CD8-positive, alpha-beta memory T cell (primary cell): ENCODE measurements at places on chromosomes 5 and 9. TPM values are rescaled to one million over a fixed set of nuclear protein-coding genes. Genes with fewer than 3 reads are reported as not detected.
A peak's percentile ranks its signal among the peaks of the same experiment; 100 is the strongest.

DNA sequence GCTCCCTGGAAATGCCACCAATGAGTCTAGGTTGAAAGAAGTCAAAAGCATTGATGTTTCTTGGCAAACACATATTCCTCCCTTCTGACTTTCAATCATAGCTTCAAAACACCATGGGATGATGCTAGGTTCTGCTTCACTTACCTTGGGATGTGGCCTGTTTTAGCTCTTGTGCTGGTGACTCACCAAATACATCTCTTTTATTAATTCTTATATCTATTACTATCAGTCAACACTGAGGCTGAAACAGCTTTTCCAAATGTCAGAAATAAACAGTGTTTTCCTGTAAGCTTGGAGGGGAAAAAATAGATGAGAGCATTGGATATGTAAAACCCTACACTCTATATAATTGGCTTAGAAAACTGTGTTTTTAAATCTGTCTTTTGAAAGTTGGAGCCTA, 245.4 kb upstream of the NREP start:
- H3K27ac ChIP-seq, result no peak overlapping the region
- DNase-seq, result no peak
- no peaks in the 10 kb centered on the region for H3K36me3 ChIP-seq
- H3K4me1 ChIP-seq, result no peaks in the 10 kb centered on the region
- H3K4me3 ChIP-seq, result no peak overlapping the region

GRCh38 chr5:4571248-4571948, 568.7 kb upstream of the ADAMTS16 start:
- no peaks in the 10 kb centered on the region for H3K36me3 ChIP-seq
- H3K4me1 ChIP-seq, result no peaks in the 10 kb centered on the region
- no peak overlapping the region for H3K27ac ChIP-seq
- no peak for DNase-seq

DNA sequence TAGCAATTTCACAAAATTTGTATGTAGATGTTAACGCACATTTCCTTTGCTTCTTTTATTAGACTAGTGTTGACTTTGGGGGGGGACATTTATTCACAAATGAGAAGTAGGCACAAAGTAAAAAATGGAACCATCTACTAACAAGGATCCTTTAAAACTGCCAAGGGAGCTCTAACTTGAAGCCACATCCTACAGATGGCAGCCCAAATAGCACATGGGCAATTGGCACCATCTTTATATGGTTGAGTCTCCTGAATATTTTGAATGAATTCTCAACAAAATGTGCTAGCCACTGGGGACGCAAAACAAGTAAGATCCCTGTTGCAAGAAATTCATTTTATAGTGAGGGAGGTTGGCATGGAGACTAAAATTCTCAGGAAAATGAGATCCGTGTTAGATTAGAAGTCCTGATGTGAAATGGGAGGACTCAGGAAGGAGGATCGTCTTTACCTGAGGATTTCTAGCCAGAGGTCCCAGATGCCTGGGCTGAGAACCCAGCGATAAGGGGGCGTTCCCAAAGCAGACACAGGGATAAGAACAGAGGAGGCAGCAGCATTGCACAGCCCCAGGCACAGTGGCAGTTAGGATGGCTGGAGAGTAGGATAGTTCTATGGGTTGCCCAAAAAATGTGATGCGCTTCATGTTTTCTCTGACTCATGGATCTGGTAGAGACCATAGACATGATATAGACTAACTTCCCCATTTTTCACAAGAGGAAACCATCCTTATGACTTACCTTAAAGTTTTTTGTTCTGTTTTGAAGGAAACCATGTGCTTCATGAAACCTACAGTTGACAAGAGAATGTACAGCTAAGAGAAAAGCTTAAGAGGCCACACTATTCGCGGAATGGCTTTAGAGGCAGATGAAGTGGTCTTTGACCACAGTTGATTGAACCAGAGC, 37.4 kb downstream of the C9orf152 start:
- no peak overlapping the region for H3K4me3 ChIP-seq
- DNase-seq, result no peak
- H3K4me1 ChIP-seq, result no peaks in the 10 kb centered on the region
- no peaks in the 10 kb centered on the region for H3K36me3 ChIP-seq

- no peak overlapping the region for H3K4me3 ChIP-seq
- H3K4me1 ChIP-seq, result no peaks in the 10 kb centered on the region
- H3K27ac ChIP-seq, result no peak overlapping the region
- no peaks in the 10 kb centered on the region for H3K27me3 ChIP-seq
Measured at GRCh38 chr9:37385286-37385685, 37.2 kb upstream of the GRHPR start.

- no peaks in the 10 kb centered on the region for H3K4me1 ChIP-seq
- no peak overlapping the region for H3K27ac ChIP-seq
- H3K36me3 ChIP-seq, result no peaks in the 10 kb centered on the region
Measured at GRCh38 chr5:158470764-158471534, 612.0 kb upstream of the CLINT1 start.

GRCh38 chr5:1067141-1068121, 44.4 kb downstream of the SLC12A7 start:
- no peak for DNase-seq
- no peaks in the 10 kb centered on the region for H3K4me1 ChIP-seq
- H3K27ac ChIP-seq, result peak overlapping the region; percentile 16
- no peaks in the 10 kb centered on the region for H3K27me3 ChIP-seq
- H3K4me3 ChIP-seq, result no peak overlapping the region

AHRR gene
- 31.7 TPM for total RNA-seq

DNA sequence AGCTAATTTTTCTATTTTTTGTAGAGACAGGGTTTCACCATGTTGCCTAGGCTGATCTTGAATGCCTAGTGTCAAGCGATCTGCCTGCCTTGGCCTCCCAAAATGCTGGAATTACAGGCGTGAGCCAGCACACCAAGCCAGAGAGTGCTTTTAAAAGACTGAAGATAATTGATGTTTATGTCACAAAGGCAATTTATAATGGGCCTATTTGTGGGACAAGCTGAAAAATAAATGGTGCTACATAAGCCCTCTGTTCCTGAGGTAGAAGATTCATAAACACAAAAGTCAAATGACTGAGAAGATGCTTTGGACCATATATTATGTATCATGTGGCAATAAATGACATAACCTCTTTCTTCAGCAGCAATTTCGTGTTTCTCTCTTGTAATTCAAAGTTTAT, 329.6 kb downstream of the GABRB2 start:
- H3K4me1 ChIP-seq, result no peaks in the 10 kb centered on the region
- DNase-seq, result no peak
- H3K27me3 ChIP-seq, result no peaks in the 10 kb centered on the region
- no peaks in the 10 kb centered on the region for H3K36me3 ChIP-seq
- no peak overlapping the region for H3K27ac ChIP-seq

GRCh38 chr9:131197160-131197911, 72.0 kb downstream of the NUP214 start:
- no peak overlapping the region for H3K27ac ChIP-seq
- H3K4me3 ChIP-seq, result no peak overlapping the region
- no peaks in the 10 kb centered on the region for H3K27me3 ChIP-seq
- no peaks in the 10 kb centered on the region for H3K4me1 ChIP-seq
- no peak for DNase-seq

FOXD4L3 gene
- not detected for total RNA-seq

GRCh38 chr5:43572357-43572756, 15.5 kb upstream of the PAIP1 start:
- H3K27ac ChIP-seq, result no peak overlapping the region
- H3K27me3 ChIP-seq, result no peaks in the 10 kb centered on the region
- no peaks in the 10 kb centered on the region for H3K4me1 ChIP-seq

GRCh38 chr5:3671337-3671736, 75.7 kb downstream of the IRX1 start:
- H3K27me3 ChIP-seq, result no peaks in the 10 kb centered on the region
- H3K4me1 ChIP-seq, result no peaks in the 10 kb centered on the region

DNA sequence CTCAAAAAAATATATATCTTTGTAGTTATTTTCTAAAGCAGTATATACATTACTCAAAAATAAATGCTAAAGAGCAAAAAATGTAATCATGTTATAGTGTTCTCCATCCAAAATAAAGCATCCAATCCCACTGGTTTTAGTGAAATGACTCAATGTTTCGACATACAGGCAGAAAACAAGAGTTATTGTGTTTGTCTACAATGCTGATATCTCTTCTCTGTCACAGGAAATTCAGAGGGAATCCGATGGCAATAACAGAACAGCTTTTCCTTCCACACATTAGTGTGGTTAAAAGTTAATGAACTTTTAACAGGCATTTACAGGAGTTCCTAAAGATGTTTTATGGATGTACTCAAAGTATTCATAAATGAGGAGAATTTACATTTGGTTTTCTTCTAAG, 12.0 kb downstream of the TTC33 start:
- no peak for DNase-seq
- H3K27me3 ChIP-seq, result no peaks in the 10 kb centered on the region
- peaks cover 10% of the 10 kb centered on the region for H3K36me3 ChIP-seq

- no peak overlapping the region for H3K27ac ChIP-seq
- H3K4me3 ChIP-seq, result no peak overlapping the region
- H3K36me3 ChIP-seq, result no peaks in the 10 kb centered on the region
- DNase-seq, result no peak
Measured at GRCh38 chr5:56616454-56617160, 198.7 kb upstream of the MAP3K1 start.

SLC6A7 gene
- total RNA-seq, result not detected

DNA sequence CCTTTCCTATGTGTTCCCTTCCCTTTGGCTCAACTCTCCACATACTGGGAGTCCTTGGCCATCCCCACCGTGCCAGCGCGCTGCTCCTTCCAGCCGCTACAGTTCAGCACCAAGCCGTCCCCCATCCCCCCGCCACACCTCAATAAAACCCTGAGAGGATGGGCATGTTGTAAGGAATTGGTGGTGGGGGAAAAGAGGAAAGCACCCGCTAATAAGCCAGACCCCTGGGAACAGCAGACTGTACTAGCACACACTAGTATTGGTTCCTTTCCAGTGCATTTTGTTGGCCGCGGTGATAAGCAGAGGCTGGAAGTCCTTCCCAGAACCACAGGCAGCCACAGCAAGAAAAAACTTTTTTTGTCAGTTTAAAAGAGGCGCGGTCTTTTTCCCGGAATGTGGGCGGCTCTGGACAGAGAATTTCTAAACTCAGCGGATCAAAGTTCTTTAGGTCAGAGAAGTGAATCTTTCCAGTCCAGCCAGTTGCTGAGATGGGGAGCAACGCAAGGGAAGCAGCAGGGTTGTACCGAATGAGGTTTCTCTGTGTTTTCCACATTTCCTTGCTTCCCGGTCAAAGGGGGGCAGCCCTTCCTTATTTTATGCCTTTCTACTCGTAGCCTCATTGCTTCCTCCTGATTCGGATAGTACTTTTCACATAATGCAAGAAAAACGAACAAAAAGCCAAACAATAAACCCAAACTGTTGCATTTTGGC, 2.1 kb downstream of the CHSY3 start:
- H3K4me3 ChIP-seq, result no peak overlapping the region
- peaks cover 4% of the 10 kb centered on the region for H3K27me3 ChIP-seq
- DNase-seq, result no peak
- no peaks in the 10 kb centered on the region for H3K4me1 ChIP-seq
